ENCODE measurements at places on chromosomes 1 and 21.

GRCh38 chr21:45439901-45440461 is 35.0 kb downstream of the COL18A1 start:
- no peak for DNase-seq

DNA sequence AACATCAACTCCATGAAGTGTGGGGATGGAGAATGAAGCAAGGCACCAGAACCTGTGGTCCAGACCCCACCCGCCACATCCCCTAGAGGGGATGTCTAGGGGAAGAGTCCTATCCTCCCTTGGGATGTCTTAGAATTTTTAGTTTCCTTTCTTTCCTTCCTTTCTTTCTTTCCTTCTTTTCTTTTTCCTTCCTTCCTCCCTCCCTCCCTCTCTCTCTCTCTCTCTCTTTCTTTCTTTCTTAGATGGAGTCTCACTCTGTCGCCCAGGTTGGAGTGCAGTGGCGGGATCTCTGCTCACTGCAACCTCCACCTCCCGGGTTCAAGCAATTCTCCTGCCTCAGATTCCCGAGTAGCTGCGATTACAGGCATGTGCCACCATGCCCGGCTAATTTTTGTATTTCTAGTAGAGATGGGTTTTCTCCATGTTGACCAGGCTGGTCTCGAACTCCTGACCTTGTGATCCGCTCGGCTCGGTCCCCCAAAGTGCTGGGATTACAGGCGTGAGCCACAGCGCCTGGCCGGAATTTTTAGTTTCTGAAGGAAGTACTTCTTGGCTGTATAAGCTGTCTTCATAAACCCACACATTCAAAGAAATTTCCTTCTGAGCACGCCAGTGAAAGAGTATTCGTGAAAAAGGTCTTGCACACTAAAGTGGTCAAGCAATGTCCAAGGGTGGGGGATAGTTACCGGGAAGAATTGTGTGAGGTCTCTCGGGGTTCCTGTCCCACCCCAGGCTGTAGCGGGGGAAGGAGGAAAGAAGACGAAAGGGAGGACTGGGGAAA is 20.8 kb upstream of the LEFTY2 start:
- no peak for DNase-seq

- no peak for DNase-seq
Measured at GRCh38 chr1:110684491-110684890, 9.8 kb upstream of the KCNA3 start.

GRCh38 chr1:93078986-93079654 is at the start of gene MTF2:
Gene MTF2, plus strand, starts transcription at chr1:93079283. Its CDS starts 244 bp downstream, at chr1:93079527.
- DNase-seq: peak; percentile 95

GRCh38 chr1:94929351-94930217 is 2.7 kb upstream of the CNN3 start:
- no peak for DNase-seq

- peak; percentile 48 for DNase-seq
Measured at GRCh38 chr1:223531742-223532341, 133.7 kb downstream of the CAPN8 start.

DNA sequence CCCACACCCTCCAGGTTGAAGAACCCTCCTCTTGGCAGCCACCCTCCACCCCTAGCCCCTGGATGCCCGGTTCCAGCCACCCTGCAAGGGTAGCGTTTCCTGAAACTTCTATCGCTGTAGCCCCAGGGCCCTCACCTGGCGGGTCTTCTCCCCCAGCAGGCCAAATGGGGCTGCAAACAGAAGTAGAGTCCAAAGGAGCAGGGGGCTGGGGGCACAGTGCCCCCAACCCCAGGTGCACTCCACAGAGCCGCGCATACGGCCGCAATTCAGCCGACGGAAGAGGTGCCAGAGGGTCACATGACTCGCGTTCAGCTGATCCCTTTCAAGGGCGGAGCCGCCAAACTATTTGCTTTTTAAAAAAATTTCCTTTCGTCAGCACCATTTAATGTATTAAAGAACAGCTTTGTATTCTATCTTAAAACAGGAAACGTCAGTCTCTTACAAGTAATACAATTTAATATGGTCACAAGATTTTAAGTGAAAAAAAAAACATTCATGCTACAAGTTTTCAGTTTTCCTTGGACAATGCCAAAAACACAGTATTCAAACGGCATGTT is at the start of gene GLMP:
GLMP (minus strand) TSS at position 289 of the 557 bp plus-strand sequence; CDS start at position 255, 34 bp downstream.
- peak; percentile 57 for DNase-seq

DNA sequence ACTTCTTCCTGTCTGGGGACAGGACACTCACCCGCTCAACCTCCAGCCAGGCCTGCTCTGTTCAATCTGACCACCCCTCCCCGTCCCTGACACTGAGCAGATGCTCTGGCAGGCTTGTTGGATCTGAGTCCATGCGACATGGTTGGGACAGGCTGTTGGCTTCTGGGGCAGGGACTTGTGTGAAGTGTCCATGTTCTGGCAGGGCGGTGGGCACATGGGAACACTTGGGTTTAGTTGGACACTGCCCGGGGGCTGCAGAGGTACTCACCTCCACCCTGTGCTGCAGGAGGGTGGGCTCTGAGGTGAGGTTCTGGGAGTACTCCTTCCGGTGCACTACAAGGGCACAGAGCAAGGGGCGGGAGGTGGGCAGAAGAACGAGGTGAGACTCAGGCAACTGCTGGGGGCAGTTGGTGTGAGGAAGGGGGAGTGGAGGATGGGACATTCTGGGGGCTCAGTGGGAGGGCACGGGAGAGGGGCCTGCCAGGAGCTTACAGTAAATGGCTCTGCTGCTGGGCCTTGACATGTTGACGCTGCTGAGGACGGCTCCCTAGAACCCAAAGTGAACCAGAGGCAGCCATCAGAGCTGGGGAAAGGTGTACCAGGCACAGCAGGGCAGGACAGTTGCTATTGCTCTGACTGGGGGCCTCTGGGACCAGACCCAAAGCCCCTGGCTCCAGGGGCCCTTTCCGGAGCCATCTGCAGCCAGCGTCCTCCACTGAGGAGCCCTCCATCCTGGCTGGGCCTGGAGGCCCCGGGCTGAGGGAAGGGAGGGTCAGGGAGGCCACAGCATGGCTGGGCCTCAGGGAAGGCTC is 2.3 kb downstream of the EPS8L3 start:
- DNase-seq: no peak

DNA sequence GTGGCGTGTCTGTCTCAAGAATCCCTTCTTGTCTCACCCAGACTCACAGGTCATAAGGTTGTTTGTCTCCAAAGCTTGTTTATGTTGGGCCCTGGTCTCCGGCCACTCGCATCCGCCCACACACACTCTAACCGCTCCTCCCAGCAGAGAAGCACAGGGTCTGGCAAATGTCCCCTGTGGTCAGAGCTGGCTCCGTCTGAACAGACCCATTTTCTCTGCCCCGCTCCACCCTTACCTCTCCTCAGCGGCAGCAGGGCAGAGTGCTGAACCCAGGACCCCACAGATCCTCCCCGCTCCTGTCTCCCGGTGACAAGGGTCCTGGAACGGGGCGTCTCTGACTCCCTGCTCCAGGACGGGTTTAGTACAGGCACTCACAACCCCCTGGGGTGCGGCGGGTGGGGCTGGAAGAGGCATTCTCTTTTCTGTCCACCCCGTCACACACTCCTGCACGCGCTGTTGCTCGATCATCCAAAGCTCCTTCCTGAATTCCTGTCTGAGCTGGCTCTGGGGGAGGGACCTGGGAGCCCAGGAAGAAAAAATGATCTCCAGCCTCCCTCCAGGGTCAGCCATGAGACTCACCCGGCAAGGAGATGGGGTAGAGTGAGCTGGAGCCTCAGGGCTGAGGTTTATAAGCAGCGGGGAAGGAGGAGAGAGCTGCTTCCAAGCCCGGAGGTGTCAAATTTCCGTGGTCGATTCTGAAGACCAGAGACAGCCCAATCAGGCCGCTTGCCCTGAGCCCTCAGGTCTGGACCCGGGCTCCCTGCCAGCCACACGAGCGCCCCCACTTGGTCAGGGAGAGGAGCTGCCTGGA is at the start of gene S100A13:
S100A13 (minus strand) TSS at position 602 of the 811 bp plus-strand sequence. CDS start 1,033 bp downstream, outside the sequence.
- DNase-seq: no peak

GRCh38 chr1:57101209-57101608 is 135.4 kb upstream of the C8B start:
- DNase-seq: no peak

- peak; percentile 64 for DNase-seq
Measured at GRCh38 chr1:243343970-243344937, 88.4 kb downstream of the SDCCAG8 start.

DNA sequence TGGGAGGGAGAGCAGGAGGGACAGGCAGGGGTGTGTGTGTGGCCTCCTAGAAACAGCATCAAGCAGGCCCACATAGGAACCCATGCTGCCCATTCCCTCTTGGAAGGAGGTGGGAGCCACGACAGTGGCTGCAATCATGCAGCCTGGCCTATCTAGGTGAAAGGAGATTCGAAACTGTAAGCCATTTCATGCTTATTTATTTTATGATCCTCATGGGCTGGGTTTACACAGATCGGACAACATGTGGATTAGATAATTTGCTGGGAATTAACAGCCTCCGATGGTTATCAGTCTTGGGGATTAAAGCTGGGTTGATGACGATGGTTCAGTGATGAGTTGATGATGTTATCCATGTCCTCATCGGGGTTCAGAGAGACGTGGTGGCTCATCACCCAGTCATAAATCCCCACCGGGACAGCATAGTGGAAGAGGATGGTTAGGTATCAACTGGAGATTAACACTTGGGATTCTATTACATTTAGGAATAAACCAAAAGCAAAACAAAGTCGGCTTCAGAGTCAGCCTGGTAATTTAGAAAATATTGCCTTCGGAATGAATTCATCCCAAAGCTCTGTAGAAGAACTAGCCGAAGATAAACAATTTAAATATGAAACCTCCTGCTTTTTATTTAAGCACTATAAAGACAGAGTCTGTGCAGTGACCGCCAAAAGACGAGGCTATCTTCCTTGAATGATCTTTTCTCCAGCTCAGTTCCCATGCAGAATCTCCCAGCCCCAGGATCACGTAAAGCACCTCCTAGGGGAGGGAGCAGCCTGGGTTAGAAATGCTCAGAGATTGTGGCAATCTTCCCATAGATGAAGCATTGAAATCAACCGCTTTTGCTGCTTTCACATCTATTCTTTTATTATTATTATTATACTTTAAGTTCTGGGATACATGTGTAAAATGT is 252.8 kb downstream of the FOXD2 start:
- DNase-seq: no peak

- no peak for DNase-seq
Measured at GRCh38 chr1:214363386-214363785, 82.4 kb downstream of the SMYD2 start.

DNA sequence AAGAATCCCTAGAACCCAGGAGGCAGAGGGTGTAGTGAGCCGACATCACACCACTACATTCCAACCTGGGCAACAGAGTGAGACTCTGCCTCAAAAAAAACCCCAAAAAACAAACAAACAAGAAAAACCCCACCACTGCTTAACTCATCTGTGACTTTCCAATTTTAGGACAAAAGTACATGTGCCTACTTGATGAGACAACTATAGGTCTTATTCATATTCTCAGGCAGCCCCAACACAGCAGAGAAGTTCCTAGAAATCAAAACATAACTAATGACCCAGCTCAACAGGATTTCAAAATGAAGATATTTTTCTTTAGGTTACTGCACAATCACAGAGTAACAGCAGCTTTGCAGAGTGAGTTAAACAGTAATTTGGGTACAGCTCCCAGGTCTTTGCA is 26.4 kb downstream of the TIAM1 start:
- no peak for DNase-seq

GRCh38 chr1:40914927-40915569 is 52.9 kb upstream of the CITED4 start:
- DNase-seq: no peak

DNA sequence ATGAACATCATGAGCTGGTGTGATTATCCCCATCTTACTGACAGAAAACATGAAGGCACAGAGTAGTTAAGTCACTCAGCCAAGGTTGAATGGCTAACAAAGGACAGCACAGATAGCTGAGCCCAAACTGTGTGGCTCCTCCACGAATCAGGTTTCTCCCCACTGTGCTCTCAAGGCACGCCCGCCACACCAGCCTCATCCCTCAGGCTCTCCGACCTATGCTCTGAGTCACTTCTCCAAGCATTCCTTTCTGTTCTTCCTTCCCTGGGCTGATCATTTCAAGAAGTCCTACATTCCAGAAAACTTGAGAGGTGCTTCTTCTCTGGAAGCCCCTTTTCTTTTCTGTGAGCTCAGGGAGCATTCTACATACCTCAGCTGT is 25.3 kb upstream of the SDC3 start:
- DNase-seq: no peak

GRCh38 chr21:27674041-27674615 is 707.2 kb upstream of the ADAMTS5 start:
- no peak for DNase-seq

DNA sequence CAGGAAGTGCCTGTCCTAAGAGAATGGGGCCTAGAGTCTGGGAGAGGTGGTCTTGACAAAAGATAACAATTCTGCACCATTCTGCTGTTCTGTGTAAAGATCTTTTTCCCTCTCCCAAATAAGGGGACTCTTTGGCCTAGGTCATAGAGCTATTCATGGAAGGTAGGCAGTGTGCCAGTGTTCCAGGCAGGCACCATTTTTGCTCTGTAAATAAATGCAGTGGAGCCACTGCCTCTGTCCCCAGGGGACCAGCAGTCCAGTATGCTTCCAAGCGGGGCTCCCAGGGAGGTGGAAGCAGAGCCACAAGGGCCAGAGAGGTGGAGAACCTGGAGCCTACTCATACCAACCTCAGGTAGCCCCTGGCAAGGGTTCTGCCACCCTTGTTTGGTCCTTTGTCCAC is 25.9 kb downstream of the KCNA2 start:
- no peak for DNase-seq

GRCh38 chr1:230030122-230030821 is 36.8 kb upstream of the GALNT2 start:
- no peak for DNase-seq

DNA sequence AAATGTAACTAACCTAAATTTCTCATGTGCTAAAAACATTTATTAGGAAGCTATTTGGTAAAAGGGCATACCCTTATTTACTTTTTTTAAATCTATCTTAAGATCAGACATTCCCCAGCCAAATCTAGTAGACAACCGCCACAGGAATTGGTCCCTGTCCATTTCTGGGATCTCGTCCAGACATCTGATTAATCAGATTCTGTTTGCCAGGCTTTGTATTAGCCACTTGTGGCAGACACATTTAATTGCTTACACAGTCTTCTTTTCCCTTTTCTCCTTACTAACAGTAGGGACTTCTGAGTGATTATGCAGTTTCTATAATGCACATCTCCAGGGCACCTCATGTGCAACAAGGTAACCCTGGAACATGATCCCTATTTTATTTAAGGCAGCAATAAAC is 449.0 kb upstream of the RGS18 start:
- no peak for DNase-seq

DNA sequence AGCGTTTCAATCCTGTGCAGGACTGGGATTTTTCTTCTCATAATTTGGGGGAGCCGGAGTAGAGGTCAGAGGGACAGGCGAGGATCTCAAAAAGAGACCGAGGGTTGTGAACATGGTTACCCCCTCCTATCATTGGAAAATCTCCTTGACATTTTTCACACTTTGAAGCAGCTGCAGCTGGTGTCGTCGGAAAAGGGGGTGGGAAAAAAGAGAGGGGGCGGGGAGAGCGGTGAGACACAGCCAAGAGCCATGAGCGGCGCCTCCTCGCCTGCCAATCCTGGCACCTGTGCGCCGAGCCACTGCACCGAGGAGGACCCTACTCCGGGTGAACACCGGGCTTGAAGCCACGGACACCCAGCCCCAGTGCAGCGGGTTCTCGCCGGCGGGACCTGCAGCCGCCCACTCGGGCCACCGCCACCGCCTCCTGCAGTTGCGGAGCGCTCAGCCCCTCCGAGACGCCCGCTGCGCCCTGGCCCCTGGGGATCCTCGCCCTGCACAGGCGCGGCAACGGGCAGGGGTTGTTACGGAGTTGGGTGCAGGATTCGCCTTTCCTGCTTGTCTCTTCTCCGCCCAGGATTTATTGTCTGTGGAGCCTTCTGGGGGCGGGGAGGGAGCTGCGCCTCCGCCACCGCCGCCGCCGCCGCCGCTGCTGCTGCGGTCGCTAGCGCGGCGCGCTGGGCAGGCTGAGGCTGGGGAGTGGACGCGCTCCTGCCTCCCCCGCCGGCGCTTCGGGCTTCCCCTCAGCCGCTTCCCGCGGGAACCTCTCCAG is at the start of gene LRRC7:
LRRC7 (plus strand) TSS at position 271 of the 769 bp plus-strand sequence. CDS start 718 bp downstream, outside the sequence.
- DNase-seq: no peak
